ENCODE measurements at places on chromosomes 5 and 9.

DNA sequence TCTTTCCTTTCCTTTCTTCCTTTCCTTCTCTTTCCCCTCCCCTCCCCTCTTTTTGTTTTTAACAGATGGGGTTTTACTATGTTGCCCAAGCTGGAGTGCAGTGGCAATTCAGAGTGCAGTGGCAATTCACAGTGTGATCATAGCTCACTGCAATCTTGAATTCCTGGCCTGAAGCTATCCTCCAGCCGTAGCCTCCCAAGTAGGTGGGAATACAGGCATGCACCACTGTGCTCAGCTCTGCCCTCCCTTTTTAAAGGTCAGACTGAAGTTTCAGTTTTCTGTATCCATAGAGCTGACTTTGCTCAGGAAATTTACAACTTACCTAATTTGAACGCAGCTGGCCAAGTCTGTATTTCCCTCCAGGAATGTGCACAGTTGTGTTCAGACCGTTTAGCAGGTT is 696 bp downstream of the CCL28 start:
- no peak for DNase-seq

- peak; percentile 77 for DNase-seq
Observed at GRCh38 chr5:151770383-151771258, 1.1 kb upstream of the G3BP1 start.

DNA sequence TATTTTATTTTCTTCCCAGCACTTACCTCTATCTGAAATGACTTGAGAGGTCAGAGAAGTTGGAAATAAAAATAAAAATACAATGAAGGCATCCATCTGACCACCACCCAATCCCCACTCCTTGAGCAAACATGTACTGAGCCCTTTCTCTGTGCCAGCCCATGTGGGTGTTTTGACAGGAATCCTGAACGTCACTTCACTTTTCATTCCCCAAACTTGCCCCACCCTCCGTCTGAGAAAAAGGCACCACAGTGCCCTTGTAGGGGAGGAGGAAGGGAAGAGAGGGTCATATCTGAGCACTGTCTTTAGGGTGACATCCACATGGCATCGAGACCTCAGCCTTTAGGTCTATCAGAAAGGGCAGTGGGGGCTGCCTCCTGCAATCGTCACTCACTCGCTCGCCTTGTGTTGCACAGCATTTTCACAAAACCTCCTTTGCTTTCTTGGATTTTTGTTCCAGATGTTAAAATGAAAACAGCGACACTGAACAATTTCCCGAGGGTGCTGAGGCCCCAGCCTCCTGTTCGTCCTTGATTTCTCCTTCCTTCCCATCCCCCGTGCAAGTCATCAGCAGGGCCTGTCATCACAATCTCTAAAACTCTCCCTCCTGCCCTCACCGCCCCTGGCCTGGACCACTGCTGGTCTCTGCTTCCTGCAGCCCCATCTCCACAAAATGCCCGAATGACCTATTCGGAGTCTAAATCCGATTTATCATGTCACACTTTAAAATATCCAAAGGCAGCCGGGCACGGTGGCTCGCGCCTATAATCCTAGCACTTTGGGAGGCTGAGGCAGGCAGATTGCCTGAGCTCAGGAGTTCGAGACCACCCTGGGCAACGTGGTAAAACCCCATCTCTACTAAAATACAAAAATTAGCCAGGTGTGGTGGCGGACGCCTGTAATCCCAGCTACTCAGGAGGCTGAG is 13.0 kb downstream of the HIGD2A start:
- no peak for DNase-seq

- DNase-seq: peak; percentile 10
Observed at GRCh38 chr9:130824643-130825350, 10.3 kb upstream of the ABL1 start.

DNA sequence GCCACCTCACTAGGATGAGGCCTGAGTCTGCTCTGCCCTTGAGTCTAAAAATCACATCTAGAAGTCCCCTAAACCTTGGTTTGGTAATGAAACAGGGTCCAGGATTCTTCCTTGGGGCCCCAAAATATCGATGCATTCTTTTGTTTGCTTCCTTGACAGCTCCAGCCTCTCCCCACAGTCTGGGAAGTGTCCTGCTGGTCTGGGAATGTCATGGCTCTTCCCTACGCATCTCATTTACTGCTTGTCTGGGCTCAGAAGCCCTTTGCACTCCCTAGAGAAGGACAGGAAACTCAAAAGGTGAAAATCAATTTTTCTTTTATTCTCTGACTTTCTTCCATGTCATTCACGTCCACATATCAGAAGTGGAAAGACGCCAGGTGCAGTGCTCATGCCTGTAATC is 115.8 kb downstream of the DRD1 start:
- DNase-seq: no peak

GRCh38 chr9:114001794-114002261 is 76.3 kb downstream of the AMBP start:
- no peak for DNase-seq

DNA sequence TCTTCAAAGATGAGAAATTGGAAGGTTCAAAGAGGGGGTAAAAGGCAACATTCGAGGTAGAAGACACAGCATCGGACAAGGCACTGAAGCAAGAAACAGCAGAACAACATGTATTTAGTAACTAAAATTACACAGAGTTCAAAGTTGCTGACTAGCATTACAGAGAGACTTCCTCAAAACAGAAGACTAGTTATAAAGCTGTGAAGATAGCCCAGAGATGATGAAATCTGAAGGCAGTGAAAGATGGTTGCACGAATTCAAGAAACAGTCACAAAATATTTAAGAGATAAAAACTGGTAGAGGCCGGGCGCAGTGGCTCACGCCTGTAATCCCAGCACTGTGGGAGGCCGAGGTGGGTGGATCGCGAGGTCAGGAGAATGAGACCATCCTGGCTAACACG is 16.3 kb downstream of the MAPKAP1 start:
- no peak for DNase-seq

- DNase-seq: no peak
Observed at GRCh38 chr9:131511880-131512279, 9.2 kb downstream of the POMT1 start.

- DNase-seq: no peak
Observed at GRCh38 chr9:88826181-88826580, 165.1 kb upstream of the S1PR3 start.

DNA sequence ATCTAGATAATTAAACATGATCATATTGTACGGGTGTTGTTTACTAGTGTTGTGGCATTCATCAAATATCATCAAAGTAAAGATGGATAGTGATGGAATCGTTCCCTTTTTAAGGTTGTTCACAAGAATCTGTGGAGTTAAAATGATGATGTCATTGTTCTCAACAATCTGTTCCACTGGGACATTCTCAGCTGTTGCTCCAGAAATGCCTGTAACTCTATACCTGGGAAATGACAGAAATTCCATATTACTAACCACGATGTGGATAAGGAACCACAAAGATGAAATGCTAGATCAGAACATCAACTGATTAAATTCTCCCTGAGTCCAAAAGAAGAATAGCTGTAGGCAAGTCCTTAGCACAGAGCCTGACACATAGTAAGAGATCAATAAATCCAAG is 38.0 kb downstream of the RIGI start:
- DNase-seq: no peak

GRCh38 chr5:115257981-115258380 is 4.7 kb downstream of the PGGT1B start:
- DNase-seq: no peak

DNA sequence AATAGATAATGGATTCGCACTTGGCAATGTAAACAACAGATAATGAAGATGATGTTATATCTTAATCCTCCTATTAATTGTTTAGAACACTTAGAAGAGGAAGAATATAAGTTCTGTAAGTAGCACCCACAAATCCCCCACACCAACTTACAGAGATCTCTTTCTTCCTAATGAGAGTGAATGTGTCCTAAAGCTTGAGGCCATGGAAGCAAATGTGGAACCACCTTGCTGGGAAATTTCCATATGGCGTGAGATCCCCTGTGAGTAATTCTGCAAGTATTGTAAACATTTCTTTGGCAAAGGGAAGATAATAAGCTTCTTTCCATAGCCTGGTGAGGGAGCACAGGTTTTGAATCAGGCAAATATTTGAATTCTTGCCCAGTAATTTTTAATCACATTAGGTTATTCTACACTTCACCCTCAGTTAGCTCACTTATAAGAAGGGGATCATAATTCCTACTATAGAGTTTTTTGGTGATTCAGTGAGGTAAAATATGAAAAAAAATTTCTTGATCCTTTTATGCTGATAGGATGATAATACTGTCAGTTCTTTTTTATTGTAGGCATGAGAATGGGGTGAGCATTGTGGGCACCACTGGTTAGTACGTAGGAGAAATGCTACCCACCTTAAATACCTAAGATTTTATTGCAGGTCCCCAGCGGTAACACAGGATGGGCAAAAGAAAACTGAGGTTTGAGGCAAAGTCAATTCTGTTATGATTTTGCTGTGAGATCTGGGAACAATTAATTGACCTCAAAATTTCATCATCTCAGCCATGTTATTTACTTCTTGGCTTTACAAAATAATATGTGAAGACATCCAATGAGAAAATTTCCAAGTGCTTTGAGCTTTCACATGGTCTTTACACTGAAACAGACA is 574.8 kb downstream of the PSAT1 start:
- DNase-seq: no peak

Data from NCI-H345 (cell line).